NCI-H1105 (cell line): ENCODE measurements at places on chromosomes 2 and 18.

- peak; percentile 36 for DNase-seq
Measured at GRCh38 chr2:8682719-8683667, 1.1 kb downstream of the ID2 start.

DNA sequence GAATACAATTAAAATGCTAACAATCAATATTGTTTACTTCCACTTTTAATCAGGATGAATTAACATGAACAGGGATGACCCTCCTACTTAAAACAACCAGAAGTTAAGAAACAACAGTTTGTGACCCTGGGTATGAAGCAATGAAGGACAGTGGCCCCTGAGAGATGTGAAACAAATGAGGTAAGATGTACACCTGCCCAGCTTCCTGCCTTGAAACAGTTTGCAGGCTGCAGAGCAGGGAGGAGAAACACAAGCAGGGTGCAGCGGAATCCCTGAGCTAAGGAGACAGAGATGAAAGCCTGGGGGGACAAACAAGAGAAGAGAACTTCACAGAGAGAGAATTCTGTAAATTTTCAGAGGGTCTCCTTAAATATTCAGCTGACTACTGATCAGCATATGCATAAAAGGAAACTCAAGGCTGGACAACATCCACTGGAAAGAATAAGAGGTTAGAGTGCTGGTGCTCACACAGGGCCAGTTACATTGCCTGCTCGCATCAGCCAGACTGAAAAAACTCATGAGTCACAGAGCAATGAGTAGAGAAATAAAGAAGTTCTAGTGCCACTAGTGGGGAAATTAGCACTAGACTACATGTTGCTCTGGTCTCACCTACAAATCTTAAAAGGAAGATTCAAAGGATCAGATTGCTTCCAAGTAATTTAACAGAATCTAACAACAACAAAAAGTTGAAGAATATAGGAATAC lies 106.4 kb downstream of the PID1 start:
- DNase-seq, result no peak

DNA sequence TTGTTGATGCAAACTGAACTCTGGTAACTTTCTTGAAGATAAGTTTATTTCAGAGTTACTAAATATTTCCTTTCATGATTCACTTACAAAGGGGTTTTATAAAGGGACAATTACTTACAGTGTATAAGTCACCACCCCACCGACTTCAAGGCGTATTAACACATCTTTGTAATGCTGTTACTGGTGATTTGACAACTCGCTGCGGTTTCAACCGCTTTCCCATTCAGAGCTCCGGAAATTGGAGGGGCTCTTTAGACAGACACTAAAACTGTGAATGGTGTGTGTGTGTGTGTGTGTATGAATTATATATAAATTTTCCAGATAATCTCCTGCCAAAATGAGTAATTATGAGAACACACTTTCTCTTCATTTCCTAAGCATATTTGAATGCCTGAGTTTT lies 4.9 kb downstream of the TM4SF20 start:
- no peak for DNase-seq

GRCh38 chr18:62739911-62740310 lies 24.6 kb downstream of the PHLPP1 start:
- DNase-seq, result no peak

- no peak for DNase-seq
Measured at GRCh38 chr2:95384854-95385569, 17.5 kb upstream of the FAHD2A start.

DNA sequence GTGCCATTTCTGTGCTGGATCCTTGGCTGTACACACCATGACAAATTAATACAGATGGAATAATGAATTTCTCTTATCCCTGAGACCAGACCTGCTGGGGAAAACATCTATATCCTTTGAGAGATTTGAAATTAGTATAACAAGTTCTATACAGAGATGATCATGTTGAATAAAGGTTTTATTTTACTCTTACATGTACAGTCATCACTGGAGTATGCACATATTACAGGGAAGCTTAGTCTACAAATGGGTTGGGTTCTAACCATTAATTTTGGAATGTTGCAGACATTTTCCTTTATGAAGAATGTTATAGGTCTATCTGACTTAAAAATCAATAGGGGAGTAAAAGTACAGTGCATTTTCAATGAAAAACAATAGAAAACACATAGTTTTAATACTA lies 29.9 kb upstream of the MMADHC start:
- no peak for DNase-seq

DNA sequence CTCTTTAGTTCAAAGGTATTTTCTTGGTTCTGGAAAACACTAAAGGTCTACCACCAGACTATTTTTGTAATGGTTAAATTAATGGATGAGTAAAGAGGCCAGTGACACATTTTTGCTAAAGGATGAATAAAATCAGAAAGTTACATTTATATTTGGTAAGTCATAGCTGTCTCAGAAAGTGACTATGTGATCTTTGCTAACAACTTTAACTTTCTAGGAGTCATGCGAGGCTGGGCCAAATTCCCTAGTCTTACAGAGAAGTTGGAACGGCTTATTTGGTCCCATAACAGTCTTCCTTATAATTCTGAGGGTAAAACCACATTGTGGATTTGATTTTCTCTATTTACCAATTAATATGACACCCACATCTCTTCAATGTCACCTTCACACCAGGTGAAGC lies 198.1 kb downstream of the PDE1A start:
- DNase-seq, result no peak

DNA sequence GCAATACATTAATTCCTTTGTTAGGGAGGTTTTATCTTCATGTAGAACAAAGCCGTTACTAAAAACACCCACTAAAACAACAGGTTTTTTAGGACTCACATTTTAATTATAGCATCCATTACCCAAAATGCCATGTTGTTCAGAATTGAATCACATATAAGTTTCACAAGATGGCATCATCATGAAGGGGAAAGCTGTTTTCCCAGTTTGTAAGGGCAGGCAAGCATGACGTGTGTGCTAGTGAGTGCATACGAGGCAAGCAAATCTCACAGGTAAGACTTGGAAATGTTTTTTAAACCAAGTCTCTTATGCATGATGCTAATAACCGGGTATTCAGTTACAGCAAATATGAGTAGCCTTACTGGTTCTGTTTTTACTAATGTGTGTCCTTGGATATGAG lies 111.8 kb upstream of the NFATC1 start:
- peak; percentile 21 for DNase-seq

GRCh38 chr18:12703096-12703567 lies 290 bp downstream of the PSMG2 start:
- DNase-seq, result no peak

DNA sequence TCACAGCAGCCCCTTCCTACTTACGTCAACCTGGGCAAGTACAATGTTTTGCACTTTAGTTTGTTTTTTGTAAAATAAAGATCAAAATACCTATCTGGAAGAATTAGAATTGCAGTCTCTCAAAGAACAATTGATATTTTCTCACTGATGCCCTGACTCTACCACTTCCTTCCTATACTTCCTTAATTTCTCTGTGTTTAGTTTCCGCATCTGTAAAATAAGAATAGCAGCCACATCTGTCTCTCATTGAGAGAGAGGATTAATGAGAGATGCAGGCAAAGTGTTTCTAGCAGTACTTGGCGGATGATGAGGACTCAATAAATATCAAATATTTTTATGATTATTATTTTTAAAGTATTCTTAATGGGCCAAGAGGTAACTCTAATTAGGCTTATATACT lies 122.6 kb upstream of the PIEZO2 start:
- DNase-seq, result no peak

DNA sequence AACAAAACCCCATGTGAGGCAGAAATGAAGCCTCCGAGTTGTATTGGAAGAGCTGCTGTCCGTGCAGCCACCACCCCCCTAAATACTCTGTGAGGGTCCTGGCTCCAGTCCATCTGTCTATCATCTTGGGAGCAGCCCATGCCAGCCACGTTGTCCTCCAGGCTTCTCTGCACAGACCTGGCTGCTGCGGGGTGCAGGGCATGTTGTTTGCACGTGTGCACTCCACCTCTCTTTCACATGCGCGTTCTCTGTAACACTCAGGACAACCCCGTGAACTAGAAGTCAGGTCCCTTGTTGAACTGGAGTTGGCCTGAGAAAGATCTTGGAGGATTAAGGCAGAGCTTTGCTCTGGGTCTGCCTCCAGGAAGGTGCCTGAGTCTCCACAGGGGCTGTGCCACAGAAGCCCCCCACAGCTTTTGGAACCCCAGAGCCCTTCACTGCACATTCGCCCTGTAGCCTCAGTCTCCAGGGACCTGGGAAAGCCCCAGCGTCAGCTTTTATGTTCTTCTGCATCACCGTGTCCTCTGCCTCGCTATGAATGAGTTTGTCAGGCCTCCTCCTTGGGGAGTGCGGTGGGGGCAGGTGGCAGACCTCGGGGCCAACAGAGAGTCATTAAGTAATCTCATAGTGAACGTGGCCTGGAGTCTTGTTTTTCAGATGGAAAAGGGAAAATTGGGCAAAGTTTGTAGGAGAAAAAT lies 16.6 kb downstream of the RTP5 start:
- DNase-seq, result no peak

DNA sequence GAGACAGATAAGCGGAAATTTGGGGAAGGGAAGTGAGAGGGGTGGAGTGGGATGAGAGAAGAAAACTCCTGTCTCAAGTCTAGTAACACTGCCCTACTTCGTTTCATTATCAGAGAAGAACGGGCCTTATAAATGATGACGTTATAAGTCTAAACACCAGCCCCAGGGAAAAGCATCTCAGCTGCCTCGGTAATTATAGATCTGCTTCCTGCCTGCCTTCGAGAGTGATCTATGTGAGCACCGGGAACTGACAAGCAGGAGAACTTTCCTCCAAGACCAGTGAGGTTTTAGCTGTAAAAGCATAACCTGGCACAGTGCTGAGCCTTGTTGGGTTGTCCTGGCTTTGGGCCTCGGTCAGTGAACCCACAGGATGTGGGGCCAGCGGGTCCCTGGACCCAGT lies 227.9 kb upstream of the SIX2 start:
- DNase-seq, result no peak

GRCh38 chr2:206341396-206341795 lies 66.9 kb downstream of the ZDBF2 start:
- DNase-seq, result no peak

GRCh38 chr18:2794159-2794558 lies 52.6 kb upstream of the EMILIN2 start:
- no peak for DNase-seq

DNA sequence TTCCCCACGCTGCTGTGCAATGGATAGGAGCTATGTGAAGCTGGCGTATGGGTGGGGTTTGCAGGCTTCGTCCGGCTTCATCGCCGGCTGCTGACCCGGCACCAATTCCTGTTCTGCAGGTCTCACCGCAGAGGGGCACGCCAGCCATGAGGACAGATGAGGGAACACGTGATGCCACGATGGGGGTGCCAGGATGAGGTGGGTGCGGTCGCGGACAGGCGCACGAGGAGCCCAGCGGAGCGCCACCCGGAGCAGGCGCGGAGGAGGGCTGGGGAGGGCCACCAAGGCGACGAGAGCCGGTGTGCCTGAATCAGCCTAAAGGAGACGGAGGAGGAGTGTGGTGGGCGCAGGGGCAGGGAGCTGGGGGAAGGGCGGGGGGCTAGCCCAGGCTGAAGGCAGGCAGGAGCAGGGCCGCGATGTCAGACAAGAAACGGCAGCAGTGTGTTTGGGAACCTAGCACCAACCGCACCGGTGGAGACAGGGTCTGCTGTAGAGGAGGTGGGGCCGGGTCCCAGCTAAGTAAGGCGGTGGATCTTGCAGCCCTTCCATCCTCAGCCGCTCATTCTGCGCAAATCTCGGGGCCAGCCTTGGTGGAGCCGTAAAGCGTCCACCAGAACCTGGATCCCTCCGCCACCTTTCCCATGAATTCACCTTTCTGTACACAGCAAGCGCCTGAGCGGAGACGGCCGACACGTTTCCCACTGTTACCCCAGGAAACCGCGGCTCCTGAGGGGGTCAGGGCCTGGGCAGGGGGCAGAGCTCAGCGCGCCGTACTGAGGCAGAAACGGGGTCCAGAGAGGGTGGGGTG lies 17.0 kb upstream of the CD8A start:
- DNase-seq, result peak; percentile 68

- no peak for DNase-seq
Measured at GRCh38 chr18:27964811-27965210, 212.1 kb downstream of the CDH2 start.

DNA sequence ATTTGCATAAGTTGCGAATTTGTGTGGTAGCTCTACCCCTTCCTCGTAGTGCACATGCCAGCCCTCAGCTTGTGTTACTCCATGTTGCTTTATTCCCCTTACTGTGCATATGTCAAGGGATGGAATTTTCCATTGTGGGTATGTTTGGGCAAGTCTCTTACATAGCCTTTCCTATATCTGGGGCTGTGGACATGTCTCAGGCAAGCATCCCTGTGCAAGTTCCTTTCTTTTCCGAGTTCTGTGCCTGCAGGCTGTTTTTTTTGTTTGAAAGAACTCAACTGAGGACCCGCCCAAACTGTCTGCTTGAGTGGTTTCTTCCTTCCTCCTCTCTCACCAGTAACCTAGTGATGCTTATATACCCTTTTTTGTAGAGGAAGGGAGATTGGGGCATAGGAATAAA lies 1739.1 kb upstream of the PIK3C3 start:
- DNase-seq, result no peak

DNA sequence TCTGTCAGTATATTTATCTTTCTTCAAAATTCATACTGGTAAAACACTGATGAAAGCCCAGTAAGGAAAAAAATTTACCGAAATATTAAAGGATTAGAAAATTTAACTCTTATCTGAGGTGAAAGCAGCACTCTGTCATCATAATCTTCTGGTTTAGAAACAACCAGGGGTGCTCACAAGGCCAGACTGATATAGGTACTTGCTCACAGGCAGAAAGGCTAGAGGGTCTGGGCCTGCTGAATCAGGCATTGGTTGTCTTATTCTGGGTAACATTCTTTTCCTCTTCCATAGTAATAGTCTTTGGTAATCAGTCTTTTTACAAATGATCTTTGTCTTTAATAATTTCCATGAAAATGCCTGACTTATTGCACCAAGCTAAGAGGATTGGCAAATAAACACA lies 221.4 kb upstream of the TFPI start:
- DNase-seq, result no peak
